ENCODE measurements at places on chromosomes 16 and 17. TPM values are rescaled to one million over a fixed set of nuclear protein-coding genes. Genes with fewer than 3 reads are reported as not detected.

- H3K27ac ChIP-seq: no peak overlapping the region
- H3K4me1 ChIP-seq: peaks cover 20% of the 10 kb centered on the region
- H3K27me3 ChIP-seq: no peaks in the 10 kb centered on the region
- peaks cover 68% of the 10 kb centered on the region for H3K36me3 ChIP-seq
- DNase-seq: no peak
Observed at GRCh38 chr17:78991906-78992532, 12.3 kb upstream of the LGALS3BP start.

GRCh38 chr17:80951121-80952090, 40.2 kb upstream of the CHMP6 start:
- DNase-seq: no peak
- no peaks in the 10 kb centered on the region for H3K27me3 ChIP-seq

DNA sequence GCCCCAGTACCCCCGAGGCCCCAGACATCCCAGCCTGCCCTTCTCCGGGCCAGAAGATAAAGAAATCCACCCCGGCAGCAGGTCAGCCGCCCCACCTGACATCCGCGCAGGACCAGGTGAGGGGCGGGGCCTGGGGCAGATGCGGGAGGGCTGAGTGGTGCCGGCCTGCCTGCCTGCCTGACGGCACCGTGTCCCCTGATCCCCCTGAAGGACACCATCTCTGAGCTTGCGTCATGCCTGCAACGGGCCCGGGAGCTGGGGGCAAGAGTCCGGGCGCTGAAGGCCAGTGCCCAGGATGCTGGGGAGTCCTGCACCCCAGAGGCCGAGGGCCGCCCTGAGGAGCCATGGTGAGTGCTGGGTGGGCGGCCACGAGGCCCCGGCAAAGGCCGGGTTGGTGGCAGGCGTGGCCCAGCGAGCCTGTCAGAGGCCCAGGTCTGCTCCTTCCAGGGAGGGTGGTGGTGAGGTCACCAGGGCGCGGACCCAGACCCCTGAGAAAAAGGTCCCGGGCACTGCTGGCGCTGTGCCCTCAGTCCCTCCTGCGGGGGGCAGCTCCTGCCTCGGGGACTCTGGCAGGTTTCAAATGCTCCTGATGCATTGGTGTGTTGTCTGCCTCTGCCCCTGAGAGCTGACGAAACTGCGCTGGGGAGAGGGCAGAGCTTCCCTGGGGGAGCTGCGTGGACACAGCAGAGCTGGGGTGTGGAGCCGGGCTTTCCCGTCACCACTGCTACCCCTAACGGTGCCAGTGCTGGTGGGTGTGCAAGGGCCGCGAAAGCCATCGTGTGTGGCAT, 1.2 kb downstream of the CDT1 start:
- DNase-seq: no peak
- H3K36me3 ChIP-seq: peaks cover 19% of the 10 kb centered on the region
- H3K27me3 ChIP-seq: peaks cover 13% of the 10 kb centered on the region

DNA sequence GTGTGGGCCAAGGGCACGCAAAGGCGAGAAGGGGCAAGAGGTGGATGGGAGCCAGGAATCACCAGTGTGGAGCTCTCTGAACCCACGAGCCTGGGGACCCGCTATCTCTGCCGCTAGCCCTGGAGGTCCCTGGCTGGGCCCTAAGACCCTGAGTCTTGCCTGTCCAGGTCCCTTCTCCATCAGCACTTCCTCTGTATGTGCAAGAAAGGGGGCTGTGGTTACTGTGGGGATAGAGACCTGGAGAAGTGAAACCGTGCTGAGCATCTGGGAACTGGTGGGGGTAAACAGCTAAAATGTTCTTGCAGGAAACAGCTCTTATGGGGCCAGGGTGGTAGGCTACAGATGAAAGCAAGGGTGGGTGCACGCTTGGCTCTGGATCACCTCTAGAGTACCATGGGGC, 3.1 kb downstream of the SPNS3 start:
- H3K4me1 ChIP-seq: no peaks in the 10 kb centered on the region
- no peak overlapping the region for H3K4me3 ChIP-seq
- no peak overlapping the region for H3K27ac ChIP-seq
- H3K36me3 ChIP-seq: no peaks in the 10 kb centered on the region
- DNase-seq: no peak
- H3K27me3 ChIP-seq: no peaks in the 10 kb centered on the region

DNA sequence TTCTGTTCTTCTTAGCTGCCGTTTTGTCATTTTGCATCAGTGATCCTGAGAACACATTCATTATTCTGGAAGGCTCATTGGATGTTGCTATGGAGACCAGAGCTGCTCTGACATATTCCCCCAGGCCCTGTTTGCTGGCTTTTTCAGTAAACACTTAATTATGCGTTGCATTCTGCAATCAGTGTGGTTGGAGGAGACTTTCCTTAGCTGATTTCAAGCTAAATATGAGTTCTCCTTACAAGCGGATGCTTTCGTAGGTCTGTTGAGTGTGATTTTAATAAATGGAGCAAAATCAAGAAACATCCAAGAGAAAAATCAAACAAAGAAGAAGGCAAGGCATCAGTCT, 38.2 kb upstream of the NUDT7 start:
- H3K27ac ChIP-seq: no peak overlapping the region
- DNase-seq: no peak

DNA sequence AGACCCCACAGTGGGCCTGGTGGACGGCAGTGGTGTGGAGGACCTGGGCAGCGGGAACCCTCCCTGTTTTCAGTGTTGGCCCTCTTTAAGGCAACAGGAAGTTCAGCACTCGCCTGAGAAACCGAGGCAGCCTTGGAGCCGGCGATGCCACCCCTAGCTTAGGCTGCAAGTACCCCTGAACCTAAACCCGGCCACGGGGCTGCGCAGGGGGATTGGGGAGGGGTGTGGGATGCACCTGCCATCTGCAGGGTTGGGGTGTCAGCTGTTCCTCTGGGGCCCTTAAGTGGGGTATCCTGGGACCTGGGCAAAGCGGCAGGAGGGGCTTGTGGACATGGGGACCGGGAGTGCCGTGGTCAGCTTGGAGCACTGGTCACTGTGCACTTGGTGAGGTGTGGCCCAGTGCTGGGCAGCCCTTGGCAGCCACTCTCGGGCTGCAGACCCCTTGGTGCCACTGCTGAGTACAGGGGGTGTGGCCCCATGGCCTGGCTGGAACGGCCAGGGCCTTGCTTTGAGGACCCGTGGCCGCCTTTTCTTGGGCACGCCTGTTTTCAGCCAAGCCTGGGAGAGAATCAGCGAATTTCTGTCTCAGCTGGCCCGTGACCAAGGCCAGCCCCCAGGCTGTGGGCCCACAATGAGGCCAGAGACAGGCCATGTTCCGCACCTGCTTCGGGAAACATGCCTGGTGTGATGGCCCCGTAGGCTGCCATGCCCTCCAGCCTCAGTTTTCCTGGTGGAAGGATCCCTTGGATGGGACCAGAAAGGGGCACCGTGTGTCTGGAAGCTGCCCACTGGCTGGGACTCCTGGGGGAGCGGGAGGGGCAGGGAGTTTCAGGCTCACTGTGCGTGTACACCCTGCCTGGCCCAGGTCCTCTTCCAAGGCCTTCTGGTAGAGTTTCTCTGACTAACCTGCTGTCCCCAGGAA, 4.1 kb upstream of the SLC25A10 start:
- no peak for DNase-seq
- H3K4me1 ChIP-seq: peaks cover 39% of the 10 kb centered on the region
- H3K4me3 ChIP-seq: no peak overlapping the region
- no peaks in the 10 kb centered on the region for H3K27me3 ChIP-seq

GRCh38 chr16:57761301-57761700, 25.7 kb downstream of the KATNB1 start:
- H3K27ac ChIP-seq: no peak overlapping the region
- H3K4me3 ChIP-seq: no peak overlapping the region
- H3K36me3 ChIP-seq: no peaks in the 10 kb centered on the region
- peaks cover 18% of the 10 kb centered on the region for H3K4me1 ChIP-seq
- H3K27me3 ChIP-seq: no peaks in the 10 kb centered on the region
- DNase-seq: no peak

DNA sequence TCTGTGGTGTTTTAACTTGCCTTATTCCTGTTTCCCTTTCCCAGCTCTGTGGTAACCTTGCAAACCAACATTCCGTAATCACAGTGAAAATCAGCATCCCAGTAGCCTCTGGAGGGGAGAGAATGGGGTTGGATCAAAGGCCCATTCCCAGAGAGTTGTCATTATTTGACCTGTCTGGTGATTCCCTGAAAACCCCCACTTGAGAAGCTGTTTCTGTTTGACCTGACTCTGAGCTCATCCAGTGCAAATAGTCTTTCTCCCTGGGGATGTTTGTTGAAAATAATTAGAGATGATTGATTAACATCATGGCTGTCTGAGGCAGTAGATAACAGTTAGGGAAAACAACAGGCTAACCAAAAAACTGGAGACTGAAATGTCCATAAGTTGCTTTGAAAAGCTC, 3.0 kb downstream of the CACNG1 start:
- H3K4me1 ChIP-seq: peaks cover 3% of the 10 kb centered on the region
- DNase-seq: no peak
- no peaks in the 10 kb centered on the region for H3K36me3 ChIP-seq
- no peak overlapping the region for H3K27ac ChIP-seq
- no peak overlapping the region for H3K4me3 ChIP-seq

GRCh38 chr16:47386201-47386718, 74.6 kb downstream of the ITFG1 start:
- H3K4me1 ChIP-seq: no peaks in the 10 kb centered on the region
- H3K4me3 ChIP-seq: no peak overlapping the region
- DNase-seq: no peak

DNA sequence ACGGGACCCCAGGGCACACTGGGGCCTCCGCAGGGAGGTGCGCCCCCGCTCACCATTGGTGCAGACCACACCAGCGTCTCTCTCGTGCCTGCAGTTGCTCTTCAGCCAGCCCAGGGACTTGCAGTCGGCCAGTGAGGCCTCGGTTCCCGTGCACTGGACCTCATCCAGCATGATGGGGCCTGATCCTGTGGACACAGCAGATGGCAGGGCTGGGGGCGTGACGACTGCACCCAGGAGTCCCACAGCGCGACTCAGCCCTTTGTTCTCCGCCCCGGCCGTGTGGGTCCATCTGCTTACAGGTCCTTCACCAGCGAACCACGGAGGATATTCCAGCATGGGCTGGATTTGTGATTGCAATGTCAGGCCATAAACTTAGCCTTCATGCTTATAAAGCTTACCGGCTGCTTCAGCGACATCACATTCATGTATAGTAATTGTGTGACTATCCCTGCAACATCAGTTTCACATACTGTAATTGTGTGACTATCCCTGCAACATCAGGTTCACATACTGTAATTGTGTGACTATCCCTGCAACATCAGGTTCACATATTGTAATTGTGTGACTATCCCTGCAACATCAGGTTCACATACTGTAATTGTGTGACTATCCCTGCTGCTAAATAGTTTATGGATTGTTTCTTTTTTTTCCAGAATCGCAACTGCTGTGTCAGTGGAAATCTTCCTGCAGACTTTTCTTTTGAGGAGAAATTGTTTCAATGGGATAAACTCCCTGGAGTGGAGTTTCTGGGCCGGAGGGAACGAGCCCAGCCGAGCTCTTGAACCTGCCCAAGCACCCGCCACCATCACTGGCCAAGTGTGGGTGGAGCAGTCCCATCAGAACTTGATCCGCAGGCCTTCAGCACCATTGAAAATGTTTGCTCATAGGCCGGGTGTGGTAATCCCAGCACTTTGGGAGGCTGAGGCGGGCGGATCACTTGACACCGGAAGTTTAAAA, 4.8 kb downstream of the LGALS3BP start:
- H3K27ac ChIP-seq: peak overlapping the region; percentile 69
- H3K4me3 ChIP-seq: peak overlapping the region; percentile 6
- H3K4me1 ChIP-seq: peaks cover 68% of the 10 kb centered on the region
- DNase-seq: peak; percentile 93

- H3K4me3 ChIP-seq: no peak overlapping the region
Observed at GRCh38 chr17:65297916-65298315, 160.7 kb downstream of the RGS9 start.

- H3K27me3 ChIP-seq: no peaks in the 10 kb centered on the region
- H3K4me3 ChIP-seq: no peak overlapping the region
- no peak for DNase-seq
- peaks cover 13% of the 10 kb centered on the region for H3K36me3 ChIP-seq
Observed at GRCh38 chr17:59129814-59130213, 23.1 kb upstream of the TRIM37 start.

DNA sequence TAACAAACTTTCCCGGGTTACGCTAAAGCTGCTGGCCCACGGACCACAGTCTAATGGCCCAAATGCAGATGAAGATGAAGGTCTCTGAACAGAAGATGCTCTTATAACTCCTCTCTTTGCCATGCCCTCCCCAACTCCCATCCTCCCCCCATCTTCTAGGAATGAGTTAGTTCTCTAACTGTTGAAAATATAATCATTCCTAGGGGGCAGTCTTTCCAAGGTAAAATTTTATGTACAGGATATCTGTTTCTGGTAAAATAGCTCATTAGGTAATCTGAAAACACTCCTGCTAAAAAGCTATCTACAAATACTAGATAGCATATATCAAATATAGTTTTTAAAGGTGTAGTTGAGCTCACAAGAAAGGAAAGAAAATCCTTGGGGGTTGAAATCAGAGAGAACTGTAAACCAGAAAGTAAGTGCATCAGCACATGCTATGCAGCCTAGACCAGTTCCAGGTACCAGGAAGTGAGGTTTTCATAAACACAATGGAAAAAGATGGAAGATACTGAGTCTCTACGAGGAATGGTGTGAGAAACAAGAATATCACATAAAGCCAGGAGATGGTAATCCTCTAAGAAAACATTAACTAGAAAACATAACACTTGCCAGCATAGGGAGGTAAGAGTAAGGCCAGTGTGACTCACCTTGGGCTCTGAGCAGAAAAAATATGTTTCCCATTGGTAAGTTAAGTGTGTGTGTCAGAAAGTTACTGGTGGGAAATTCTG, 38.1 kb downstream of the CMC2 start:
- peaks cover 24% of the 10 kb centered on the region for H3K36me3 ChIP-seq
- no peak for DNase-seq
- no peaks in the 10 kb centered on the region for H3K4me1 ChIP-seq
- H3K4me3 ChIP-seq: no peak overlapping the region

- no peak for DNase-seq
- H3K36me3 ChIP-seq: no peaks in the 10 kb centered on the region
- H3K27ac ChIP-seq: no peak overlapping the region
- H3K27me3 ChIP-seq: no peaks in the 10 kb centered on the region
- H3K4me3 ChIP-seq: no peak overlapping the region
Observed at GRCh38 chr16:82456683-82457082, 170.1 kb upstream of the CDH13 start.

GRCh38 chr17:10210151-10210574, 11.8 kb upstream of the GAS7 start:
- peaks cover 23% of the 10 kb centered on the region for H3K4me1 ChIP-seq
- H3K36me3 ChIP-seq: no peaks in the 10 kb centered on the region
- DNase-seq: no peak
- H3K27me3 ChIP-seq: no peaks in the 10 kb centered on the region
- no peak overlapping the region for H3K4me3 ChIP-seq
- H3K27ac ChIP-seq: peak overlapping the region; percentile 60

- H3K4me1 ChIP-seq: peaks cover 7% of the 10 kb centered on the region
- H3K27me3 ChIP-seq: no peaks in the 10 kb centered on the region
- H3K27ac ChIP-seq: no peak overlapping the region
- H3K4me3 ChIP-seq: no peak overlapping the region
- DNase-seq: no peak
- no peaks in the 10 kb centered on the region for H3K36me3 ChIP-seq
Observed at GRCh38 chr17:64091116-64091515, 38.8 kb downstream of the ERN1 start.

The SNX11 gene
- 20.6 TPM for total RNA-seq

The FBXO39 gene
- total RNA-seq: 0.33 TPM

The CNGB1 gene
- 0.29 TPM for total RNA-seq

The PLCD3 gene
- 49.4 TPM for total RNA-seq

The HYDIN gene
- 1.2 TPM for total RNA-seq

The SNAI3 gene
- 0.83 TPM for total RNA-seq

The SLC9A5 gene
- 0.13 TPM for total RNA-seq

The ARL17A gene
- 8.3 TPM for total RNA-seq

The HAP1 gene
- not detected for total RNA-seq

The TP53TG3F gene
- total RNA-seq: not detected

All from esophagus muscularis mucosa (tissue), 4 donors.